Cardiac ventricle fibroblast (primary cell): ENCODE measurements at places on chromosomes 12 and 14. TPM values are rescaled to one million over a fixed set of nuclear protein-coding genes. Genes with fewer than 3 reads are reported as not detected.

The PAPLN gene
- total RNA-seq: 33.1 and 35.6 TPM in 2 replicates

The SSPN gene
- 7.2 and 8.2 TPM in 2 replicates for total RNA-seq

The RASAL1 gene
- not detected in 2 replicates for total RNA-seq

The PDE3A gene
- 5.9 and 7.4 TPM in 2 replicates for total RNA-seq

The SLC10A1 gene
- not detected in 2 replicates for total RNA-seq

The RNF34 gene
- 20.0 and 28.8 TPM in 2 replicates for total RNA-seq

The TPH2 gene
- total RNA-seq: not detected in 2 replicates

The NGB gene
- not detected in 2 replicates for total RNA-seq

The POTEG gene
- not detected in 2 replicates for total RNA-seq

The PRKD1 gene
- total RNA-seq: 18.7 and 23.9 TPM in 2 replicates

The HNF1A gene
- total RNA-seq: not detected in 2 replicates

The RIMBP2 gene
- total RNA-seq: 0.31 and 0.93 TPM in 2 replicates

The KRT73 gene
- not detected in 2 replicates for total RNA-seq

The TPPP2 gene
- not detected in 2 replicates for total RNA-seq

The PAX9 gene
- total RNA-seq: not detected in 2 replicates

The LRRIQ1 gene
- not detected in 2 replicates for total RNA-seq

The GAS2L3 gene
- total RNA-seq: 3.3 and 3.6 TPM in 2 replicates

The PRIMA1 gene
- not detected in 2 replicates for total RNA-seq
